Fibroblast of skin of scalp (primary cell): ENCODE measurements at places on chromosomes 5 and 9.

GRCh38 chr5:14475045-14475444 lies 106.5 kb upstream of the OTULINL start:
- DNase-seq, result no peak

GRCh38 chr5:54832858-54833257 lies 152.5 kb downstream of the ESM1 start:
- no peak for DNase-seq

DNA sequence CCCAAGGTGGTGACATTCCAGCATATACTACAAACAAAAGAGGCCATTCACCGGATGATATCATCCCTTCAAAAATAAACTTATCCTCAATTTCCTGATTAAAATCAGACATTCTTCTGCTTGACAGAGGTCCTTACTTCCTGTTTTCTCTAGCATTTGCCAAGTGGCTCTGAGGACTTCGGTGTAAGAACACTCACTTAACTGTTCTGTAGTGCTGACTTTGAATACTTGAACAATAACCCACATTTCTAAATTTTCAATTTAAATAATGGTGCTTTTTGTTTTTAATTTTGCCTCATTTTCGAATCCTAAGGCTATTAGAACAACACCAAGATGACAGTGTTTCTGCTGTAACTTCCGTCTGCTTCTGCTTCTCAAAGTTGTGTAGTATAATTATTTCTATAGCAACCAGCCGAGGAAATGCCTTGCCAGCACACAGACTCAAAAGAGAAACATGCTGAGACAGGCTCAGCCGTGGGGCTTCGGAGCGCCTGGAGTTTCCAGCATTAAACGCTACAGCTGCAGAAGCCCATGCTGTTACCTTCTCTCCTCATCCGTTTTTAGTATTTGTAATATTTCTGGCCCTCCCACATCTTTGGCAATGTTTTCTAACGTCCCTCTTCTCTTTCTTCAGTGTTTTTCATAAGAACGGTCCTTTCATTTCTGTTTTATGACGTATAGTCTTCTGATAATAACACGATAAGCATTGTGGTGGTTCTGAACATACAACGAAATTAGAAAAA lies 19.5 kb upstream of the ANXA1 start:
- peak; percentile 85 for DNase-seq

DNA sequence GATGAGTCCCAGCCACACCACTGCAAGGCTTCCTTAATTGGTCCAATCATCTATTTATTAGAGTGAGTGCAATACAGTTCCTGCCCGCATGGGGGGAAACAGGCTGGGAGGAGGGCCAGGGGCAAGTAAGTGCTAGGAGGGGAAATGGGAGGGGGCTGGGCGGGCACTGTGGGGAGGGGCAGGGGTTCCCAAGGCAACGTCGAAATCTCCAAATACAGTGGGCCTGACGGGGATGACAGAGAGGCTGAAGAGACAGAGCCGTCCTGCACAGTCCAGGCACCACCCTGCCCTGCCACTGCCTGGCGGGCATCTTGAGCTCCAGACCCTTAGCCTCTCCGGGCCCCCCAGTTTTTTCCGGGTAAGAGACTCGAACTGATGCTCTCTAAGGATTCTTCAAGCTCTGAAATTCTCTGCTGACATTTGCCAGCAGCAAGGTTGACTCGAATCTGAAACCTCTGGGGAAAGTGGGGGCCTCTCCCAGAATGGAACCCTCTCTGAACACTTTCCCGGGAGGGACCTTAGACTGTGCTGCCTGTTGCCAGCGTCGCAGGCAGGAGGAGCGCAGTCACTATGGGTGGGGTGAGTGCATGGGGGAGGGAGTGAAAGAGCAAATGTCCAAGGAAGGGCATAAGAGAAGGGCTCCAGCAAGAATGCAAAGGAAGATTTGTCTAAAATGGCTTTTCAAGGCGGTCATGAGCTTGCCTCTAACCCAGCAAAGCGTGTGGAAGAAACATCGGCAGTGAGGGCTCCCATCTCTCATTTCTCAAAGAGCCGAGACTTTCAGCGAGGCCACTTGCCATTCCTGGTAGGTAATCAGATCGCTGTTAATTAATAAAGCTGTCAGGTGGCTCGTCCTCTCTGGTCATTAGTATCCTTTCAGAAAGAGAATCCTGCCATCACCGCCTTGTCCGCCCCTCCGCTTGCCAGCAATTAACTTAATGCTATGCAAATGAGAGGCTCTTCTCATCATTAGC lies 99.0 kb downstream of the GTF3C4 start:
- peak; percentile 73 for DNase-seq

- no peak for DNase-seq
Observed at GRCh38 chr5:136103118-136103517, 29.5 kb upstream of the SMAD5 start.

GRCh38 chr5:96008487-96008886 lies 46.8 kb upstream of the ELL2 start:
- DNase-seq, result no peak

GRCh38 chr9:69658987-69659675 lies 13.0 kb downstream of the APBA1 start:
- DNase-seq, result no peak

GRCh38 chr9:35277628-35278359 lies 116.0 kb downstream of the UNC13B start:
- DNase-seq, result peak; percentile 67

DNA sequence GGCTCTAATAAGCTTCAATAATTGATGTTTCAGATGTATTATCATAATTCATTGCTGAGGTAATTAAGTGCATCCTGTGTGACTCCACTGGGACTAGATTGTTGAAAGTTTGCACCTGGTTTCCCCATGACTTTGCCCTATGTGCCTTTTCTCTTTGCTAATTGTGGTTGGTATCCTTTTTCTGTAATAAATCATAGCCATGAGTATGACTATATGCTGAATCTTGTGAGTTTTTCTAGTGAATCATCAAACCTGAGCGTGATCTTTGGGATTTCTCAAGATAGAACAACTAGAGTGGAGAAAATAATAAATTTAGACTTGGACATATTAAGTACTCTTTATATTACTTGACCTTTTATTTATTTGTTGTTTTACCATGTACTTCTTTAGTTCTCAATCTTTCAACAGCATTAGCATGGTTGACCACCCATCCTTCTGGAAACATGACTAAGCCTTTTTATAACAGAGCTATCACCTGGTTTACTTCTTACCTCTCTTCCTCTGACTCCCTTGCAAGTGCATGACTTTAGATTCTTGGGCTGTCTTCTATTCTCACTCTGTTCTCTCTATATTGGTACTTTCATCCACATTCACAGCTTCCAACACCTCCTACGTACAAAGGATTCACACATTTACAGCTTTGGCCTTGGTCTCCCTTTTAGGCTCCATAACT lies 239.6 kb upstream of the TAS2R1 start:
- DNase-seq, result peak; percentile 76

DNA sequence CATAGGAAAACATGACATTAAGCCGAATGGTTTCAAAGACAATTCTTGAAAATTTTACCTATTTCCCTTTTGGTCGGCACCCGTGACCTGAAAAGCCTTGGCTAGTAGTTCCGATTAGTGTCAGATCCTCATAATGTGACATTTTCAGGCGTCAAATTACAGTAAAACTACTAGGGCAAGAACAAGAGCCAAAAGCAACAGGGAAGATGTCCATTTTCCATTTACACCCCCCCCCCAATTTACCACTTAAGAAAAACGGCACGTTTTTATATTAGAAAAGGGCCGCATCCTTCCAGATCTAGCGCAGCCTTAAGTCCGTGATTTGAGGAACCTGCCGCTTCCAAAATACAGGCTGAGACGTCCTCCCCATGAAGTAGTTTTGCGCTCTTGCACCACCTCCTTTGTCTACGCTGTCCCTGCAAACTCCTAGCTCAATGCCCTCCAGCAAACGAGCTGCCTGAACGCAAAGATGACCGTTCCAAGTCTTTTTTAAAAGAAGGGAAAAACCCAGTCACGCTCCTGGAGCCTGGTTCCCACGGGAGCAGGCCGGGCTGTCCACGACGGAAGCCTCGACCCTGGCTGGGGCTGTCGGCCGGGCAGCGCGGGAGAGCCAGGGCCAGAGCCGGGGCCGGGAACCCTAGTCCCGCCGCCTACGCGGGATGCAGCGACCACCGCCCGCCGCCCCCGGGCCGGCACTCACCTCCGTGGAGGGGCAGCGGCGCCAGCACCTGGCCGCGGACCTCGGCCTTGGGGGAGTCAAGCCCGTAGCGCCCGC lies 616 bp downstream of the RNF130 start:
- DNase-seq, result peak; percentile 48

DNA sequence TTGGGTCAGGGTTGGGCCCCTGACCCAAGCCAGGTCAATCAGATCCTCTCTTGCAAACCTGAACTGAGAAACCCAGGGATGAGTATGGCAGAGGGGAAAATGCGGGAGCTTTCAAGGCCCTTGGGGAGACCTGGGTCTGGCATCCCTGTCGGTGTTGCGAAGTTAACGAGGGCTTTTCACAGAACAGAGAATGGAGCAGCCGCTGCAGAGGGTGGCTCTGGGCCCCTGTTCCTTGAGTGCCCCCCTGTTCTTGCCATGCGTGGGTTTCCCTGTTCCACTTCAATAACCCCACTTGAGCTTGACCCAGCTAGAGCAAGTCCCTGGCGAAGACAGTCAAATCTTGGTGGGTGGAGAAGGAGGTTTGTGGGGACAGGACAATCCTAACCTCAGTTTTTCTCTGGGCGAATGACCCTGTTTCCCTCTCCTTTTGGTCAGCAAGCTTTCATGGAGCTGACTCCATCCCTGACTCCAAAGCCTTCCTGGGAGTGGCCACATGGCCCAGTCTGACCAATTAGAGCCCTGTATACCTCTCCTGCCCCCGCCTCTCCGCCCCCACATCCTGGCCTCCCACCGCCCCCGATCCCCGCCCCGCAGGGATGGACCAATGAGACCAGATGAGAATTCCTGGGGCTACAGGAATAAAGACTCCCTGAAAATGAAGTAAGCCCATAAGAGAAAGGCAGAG lies 2.9 kb upstream of the VDAC1 start:
- peak; percentile 22 for DNase-seq

DNA sequence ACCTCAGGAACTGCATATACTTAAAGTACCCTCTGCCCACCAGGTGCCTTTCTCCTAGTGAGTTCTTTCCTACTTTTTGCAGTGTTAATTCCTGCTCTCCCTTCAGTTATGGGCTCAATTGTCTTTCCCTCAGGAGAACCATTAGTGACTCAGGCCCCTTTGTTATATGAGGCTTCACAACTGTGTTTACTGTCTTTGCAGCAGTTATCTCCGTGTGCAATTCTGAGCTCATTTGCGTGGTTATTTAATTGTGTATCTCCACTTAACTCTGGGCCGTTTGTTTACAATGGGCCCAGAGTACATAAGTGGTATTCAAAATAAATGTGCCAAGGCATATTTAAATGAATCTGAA lies 9.6 kb downstream of the FBXO38 start:
- DNase-seq, result no peak

DNA sequence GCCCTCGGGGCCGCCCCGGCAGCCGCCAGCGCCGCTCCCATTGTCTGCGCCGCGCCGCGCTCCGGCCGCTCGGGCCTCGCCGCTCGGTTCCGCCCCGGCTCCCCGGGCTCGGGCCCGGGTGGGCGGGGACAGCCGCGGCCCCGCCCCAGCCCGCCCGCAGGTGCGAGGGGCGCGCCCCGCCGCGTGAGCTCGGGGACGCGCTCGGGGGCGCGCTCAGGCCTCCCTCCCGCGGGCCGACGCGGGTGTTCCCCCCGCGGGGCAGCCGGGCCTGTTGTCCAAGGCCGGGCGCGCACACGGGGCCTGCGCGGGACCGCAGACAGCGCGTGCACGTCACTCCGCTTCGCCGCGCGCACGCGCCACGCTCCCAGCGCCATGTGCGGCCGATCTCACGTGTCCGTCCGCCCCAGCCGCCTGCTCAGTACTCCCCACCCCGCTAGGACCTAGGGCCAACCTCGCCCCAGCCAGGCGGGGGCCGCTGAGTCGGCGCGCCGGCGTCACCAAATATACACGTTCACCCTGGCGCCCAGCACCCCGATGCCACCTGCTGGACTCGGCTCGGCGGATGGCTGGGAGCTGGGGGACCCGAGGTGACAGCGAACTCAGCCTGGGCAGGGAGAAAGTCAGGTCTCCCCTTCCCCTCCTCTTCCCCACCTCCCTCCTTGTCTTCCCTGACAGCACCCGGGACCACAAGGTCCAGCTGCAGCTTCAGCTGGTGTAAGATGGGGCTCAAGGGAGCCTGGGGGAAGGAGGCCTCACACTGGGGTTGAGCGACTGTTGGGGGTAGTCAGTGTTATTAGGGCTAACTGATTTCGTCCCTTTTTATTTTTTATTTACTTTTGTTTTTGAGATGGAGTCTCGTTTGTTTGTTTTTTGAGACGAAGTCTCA lies 14.3 kb downstream of the GBGT1 start:
- DNase-seq, result peak; percentile 84

- peak; percentile 71 for DNase-seq
Observed at GRCh38 chr5:147391781-147392180, 118.1 kb downstream of the DPYSL3 start.

- peak; percentile 23 for DNase-seq
Observed at GRCh38 chr9:121771851-121772599, 120.6 kb downstream of the DAB2IP start.

GRCh38 chr9:10026443-10026984 lies 586.3 kb downstream of the PTPRD start:
- DNase-seq, result no peak

DNA sequence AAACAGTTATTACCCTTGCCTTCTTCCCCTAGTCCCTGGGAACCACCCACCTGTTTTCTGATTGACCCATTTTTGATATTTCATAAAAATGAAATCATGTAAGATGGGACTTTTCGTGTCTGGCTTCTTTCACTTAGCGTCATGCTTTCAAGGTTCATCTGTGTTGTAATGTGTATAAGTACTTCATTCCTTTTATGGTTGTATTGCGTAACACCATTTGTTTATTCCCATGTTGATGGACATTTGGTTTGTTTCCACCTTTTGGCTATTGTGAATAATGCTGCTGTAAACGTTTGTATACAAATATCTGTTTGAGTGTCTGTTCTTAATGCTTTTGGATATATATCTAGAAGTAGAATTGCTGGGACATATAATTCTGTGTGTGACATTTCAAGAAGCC lies 650.1 kb upstream of the COX7C start:
- no peak for DNase-seq

- no peak for DNase-seq
Observed at GRCh38 chr9:114737118-114737517, 55.1 kb upstream of the TEX48 start.

GRCh38 chr9:115115117-115115880 lies 2.7 kb downstream of the TNC start:
- peak; percentile 85 for DNase-seq

GRCh38 chr9:32928145-32928763 lies 73.2 kb downstream of the APTX start:
- DNase-seq, result peak; percentile 2

GRCh38 chr9:125886365-125886764 lies 139.2 kb downstream of the PBX3 start:
- DNase-seq, result no peak

DNA sequence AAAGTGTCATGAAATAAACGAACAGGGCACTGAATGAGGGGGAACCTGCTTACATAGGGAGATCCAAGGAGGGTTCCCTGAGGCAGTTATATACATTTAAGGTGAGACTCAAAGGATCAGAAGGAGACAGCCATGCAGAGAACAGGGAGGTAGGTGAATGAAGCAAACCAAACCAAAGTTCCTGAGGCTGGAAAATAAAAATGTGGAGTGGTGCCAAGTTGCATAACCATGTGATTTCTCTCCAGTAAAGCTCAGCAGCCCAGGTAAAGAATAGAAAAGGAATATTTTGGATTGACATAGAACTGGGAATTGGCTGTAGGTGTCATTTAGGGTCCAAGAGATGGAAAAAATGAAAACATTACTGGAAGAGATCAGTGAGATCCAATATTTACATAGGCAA lies 110.7 kb downstream of the CAAP1 start:
- DNase-seq, result no peak

- no peak for DNase-seq
Observed at GRCh38 chr5:136232316-136232715, 39.4 kb upstream of the SMIM32 start.

- no peak for DNase-seq
Observed at GRCh38 chr5:30867711-30868110, 325.8 kb upstream of the CDH6 start.
